Right kidney (tissue), 9 donors: ENCODE measurements at places on chromosomes 7 and 10.

GRCh38 chr10:69949770-69950169 is 102.9 kb upstream of the MACROH2A2 start:
- no peak for DNase-seq

GRCh38 chr10:103168438-103168837 is 24.6 kb downstream of the NT5C2 start:
- DNase-seq, result no peak

DNA sequence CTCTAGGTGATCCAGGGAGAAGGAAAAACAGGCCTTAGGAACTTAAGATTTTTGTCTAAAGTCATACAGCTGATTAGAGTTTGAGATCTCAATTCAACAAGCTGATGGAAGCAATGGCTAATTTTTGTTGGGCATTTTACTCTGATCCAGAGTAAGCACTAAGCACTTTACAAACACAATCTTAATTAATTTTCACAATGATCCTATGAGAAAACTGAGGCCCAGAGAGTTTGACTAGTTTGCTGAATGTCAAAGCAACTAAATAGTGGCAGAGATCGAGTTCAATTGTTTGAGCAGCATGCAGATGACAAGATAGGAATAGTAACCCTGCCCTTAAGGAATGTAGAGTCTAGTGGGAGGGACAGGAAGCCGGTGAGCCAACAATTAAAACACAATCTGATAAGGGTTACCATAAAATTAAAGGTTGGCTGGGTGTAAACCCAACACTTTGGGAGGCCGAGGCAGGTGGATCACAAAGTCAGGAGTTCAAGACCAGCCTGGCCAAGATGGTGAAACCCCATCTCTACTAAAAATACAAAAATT is 13.5 kb upstream of the RPEL1 start:
- no peak for DNase-seq

DNA sequence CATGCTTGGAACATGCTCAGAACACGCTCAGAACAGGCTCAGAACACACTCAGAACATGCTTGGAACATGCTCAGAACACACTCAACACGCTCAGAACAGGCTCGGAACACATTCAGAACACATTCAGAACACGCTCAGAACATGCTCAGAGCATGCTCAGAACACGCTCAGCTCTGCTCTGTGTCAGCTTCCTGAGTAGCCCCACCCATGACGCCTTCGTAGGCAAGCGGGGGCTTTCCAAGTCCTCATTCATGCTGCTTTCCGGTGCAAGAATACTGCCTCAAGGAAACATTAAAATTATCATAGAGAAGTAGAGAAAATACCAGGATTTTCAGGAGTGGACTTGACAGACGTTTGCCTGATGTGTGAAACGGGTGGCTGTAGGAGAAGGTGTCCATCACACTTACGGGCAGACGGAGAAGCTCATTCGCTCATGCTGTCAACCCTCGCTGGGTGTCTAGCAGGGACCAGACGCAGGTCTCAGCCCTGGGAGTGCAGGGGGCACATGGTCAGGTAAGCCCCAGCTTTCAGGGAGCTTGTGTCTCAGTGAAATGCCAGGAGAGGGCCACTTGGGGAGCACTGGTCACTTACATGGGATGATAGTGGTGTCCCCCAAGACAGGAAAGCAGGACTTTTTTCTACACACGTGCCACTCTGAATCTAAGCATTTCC is 24.7 kb downstream of the EN2 start:
- DNase-seq, result no peak

- no peak for DNase-seq
Observed at GRCh38 chr7:129771201-129771927, 159.8 kb downstream of the NRF1 start.

DNA sequence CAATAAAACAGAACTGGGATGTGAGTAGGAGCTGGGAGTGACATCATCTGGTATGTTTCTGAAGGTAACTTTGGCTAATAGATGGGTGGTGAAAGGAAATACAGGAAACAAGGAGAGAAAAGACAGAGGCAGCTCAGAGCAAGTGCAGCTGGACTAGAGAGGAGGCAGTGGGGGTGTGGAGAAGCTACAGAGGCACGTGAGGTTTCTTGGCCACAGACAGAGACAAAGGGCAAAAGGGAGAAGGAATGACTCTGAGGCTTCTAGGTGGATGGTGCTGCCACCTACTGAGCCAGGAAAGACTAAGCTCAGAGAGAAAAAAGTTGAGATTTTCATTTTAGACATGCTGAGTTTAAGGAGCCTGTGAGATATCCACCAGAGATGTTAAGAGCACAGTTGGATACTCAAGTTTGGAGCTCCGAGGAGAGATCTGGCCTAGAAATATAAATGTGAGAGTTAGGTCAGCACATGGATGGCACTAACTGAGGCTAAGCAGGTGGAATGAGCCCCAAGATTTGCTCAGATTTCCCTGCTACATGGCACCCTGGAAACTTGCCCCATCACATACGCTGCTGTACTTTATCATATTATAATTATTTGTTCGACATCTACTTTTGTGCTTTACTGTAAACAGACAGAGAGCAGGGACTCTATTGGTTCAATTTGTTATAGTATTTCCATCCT is 293.0 kb upstream of the IMMP2L start:
- DNase-seq, result peak; percentile 20

DNA sequence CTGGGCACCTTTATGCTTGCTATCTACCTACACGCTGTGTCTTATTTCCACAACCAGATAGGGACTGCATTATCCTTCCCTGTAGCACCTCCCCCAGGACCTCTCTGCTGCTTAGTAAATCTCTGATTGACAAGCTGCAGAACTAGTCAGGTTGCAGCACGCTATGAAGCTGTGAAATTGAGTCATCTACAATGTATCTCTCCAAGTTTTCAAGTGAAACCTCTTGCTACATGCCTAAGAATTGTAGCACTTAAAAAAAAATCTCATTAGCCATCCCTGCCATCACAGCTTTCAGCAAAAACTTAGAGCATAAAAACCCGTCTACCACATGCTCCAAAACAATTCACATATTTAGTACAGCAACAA is 69.7 kb upstream of the FGFR2 start:
- no peak for DNase-seq

DNA sequence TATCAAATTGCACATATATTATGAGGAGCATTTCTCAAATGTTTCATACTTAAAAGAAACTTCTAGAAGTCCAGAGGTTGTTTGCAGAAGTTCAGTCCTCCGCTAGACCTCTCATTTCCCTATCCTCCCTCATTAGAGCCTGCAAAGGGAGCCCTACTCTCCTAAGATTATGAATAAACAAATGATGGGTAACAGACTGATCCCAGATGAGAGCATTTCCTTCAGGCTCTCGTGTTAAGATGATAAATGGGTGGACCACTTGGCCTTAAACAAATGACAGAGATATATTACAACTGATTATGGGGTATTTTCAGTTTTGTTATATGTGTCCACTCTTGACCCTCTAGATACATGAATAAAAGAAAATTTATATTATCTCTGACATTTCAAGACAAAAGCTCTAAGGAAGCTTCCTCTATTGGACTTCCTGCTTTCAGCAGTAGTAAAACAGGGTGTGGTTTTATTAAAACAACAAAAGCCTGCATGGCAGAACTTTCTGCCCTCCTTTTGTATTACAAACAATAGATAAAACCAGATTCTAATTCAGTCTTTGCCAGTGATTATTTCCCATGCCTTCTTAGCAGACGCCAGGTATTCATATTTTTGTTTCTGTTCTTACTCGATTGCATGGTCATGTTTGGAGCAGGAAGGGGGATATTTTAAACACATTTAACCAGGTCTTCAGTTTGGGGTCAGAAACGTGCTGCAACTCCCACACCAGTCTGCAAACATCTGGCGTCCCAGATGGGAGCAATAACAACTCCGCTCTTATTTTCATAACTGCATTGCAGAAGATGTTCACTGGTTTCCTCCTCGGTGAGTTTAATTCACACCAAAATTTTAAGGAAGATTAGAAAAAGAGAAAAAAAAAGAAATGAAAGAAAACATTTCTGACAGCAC is 52.4 kb upstream of the FAM204A start:
- peak; percentile 29 for DNase-seq

- DNase-seq, result peak; percentile 4
Observed at GRCh38 chr7:363626-364025, 73.7 kb downstream of the FOXL3 start.

GRCh38 chr7:12056381-12056780 is 154.7 kb upstream of the TMEM106B start:
- no peak for DNase-seq
